ENCODE measurements at places on chromosomes 13 and 19. TPM values are rescaled to one million over a fixed set of nuclear protein-coding genes. Genes with fewer than 3 reads are reported as not detected.

Gene KLK12
- 1.9 TPM for total RNA-seq

Gene SRRM5
- total RNA-seq: 0.24 TPM

DNA sequence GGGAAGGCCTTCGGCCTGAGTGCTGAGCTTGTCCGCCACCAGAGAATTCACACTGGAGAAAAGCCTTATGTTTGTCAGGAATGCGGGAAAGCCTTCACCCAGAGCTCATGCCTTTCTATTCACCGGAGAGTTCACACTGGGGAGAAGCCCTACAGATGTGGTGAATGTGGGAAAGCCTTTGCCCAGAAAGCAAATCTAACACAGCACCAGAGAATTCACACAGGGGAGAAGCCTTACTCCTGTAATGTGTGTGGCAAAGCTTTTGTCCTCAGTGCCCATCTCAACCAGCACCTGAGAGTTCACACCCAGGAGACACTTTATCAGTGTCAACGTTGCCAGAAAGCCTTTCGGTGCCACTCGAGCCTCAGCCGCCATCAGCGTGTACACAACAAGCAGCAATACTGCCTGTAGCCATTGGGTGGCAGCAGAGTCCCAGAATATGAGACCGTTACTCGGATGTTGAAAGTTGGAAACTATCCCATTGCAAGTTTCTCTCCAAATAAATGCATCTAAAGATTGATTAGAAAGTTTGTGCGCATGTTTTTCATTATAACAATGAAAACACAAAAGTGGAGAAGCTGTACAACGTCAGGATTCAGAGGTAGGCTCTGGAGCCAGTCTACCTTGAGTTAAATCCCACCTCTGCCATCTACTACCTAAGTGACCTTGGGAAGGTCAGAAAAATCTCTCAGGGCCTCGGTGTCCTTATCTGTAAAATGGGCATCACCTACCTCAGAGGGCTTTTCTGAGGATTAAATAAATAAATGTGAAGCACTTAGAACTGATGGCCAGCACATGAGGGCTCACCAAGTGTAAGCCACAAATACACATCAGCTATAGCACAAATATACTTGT is 21.1 kb downstream of the ZNF473 start:
- peak; percentile 71 for DNase-seq
- peaks cover 10% of the 10 kb centered on the region for H3K4me1 ChIP-seq
- H3K36me3 ChIP-seq: peaks cover 46% of the 10 kb centered on the region
- no peak overlapping the region for H3K4me3 ChIP-seq

- no peaks in the 10 kb centered on the region for H3K4me1 ChIP-seq
- H3K27ac ChIP-seq: peak overlapping the region; percentile 13
- DNase-seq: peak; percentile 58
These were observed 130.3 kb upstream of the SERP2 start for GRCh38 chr13:44243198-44243857.

DNA sequence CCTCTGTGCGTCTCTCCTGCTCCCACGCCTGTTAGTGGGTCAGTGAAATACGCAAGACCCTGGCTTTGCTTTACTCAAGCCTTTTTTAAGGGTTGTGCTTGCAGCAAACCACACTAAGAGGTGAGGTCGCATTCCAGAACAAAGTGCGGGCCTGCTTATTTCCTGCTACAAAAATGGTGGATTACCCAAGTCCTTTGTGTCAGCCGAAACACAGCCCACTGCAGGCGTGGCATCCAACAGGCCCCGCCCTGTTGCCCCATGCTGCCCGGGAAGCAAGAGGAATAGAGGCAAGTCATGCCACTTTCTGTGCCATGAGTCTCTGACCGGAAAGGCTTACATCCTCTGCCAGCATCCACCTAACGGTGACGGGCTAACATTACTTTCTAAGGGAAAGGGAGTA is 7.7 kb upstream of the IRS2 start:
- H3K4me3 ChIP-seq: no peak overlapping the region
- H3K27ac ChIP-seq: no peak overlapping the region
- DNase-seq: peak; percentile 72
- peaks cover 7% of the 10 kb centered on the region for H3K4me1 ChIP-seq
